ENCODE measurements at places on chromosomes 12 and 14.

DNA sequence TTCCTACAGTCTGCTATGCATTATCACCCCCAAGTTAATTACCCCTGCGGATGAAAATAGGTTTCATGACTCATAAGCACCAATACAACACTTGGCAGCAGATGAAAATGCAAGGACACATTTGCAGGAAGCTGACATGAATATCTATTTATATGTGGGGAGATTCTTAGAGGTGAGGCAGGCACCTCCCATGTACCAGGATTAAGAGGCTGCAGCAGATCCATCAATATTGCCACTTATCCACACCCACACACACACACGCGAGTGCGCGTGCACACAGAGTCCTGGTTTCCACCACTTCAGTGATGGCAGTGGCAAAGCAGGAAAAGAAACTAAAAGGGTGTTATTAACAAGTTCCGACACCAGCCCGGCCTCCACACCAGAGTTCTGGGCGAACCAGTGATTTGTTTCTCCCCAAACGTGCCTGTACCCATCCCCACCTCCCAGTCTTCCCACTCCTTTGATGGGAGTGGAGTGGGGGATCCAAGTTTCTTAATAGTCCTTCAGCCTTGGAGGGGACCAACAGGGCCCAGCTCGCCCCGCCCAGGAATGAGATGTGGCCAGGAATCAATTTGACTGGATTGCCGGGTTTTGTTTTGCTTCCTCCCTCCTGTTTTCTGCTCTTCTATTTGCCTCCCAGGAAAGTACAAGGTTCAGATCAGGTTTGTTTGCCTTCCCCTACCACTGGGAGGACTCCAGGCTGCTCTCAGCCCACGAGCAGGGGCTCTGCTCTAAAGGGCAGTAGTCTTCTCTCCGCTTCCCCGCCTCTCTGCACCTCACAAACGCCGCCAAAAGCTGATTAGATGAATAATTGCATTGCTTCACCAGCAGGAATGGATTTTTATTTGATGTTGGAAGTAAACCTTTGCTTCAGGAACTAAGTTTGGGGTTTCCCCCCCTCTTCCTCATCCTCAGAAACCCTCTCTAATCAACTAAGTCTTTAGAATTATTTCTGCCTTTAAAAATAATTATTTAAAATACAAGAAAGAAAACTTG is 5.2 kb downstream of the IRF2BPL start:
- no peak for DNase-seq

DNA sequence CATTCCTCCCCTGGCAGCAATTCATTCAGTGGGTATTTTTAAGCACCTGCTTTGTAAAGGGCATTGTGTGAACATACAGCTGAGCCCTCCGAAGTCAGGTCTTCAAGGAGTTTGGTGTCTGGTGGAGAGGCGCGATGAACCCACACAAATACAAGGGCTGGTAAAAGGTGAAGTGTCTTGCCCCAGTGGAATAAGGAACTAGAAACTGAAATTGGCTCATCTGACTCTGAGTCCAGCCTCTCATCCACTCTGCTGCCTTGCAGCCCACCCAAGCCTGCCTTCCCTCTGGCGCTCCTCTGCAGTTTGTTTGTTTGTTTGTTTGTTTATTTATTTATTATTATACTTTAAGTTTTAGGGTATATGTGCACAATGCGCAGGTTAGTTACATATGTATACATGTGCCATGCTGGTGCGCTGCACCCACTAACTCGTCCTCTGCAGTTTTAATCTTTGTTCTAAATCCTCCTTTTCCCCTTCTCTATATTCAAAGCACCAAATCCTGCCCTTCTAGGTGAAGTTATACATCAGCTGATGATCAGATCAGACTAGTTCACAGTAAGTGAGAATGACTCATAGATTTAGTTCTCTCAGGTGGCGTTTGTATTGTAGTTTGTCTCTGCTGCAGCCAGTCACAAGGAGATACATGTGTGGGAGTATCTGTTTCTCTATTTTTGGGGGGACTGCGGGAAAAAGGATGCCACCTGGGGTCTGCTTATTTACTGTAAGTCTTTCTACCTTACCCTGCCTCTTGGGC is 394.5 kb downstream of the APAF1 start:
- DNase-seq, result no peak

GRCh38 chr14:65042731-65043372 is 56.2 kb downstream of the FNTB start:
- DNase-seq, result no peak

DNA sequence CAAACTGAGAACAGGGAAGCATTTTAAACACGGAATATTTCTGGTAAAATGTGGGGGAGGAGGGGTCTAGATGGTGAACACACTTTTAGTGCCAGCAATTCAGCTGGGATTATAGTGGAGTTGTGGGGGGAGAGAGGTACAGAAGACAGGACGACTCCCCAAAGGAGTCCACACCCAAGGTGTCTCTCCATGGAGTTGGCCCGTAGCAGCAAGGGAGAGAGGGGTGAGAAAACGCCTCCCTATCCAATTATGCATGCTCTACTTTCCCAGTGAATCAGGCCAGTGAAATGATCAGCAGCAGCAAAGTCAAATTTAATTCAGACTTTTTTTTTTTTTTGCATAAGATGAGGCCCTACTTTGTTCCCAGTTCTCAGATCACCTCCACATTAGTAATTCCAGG is 38.6 kb downstream of the BTG1 start:
- DNase-seq, result no peak

- no peak for DNase-seq
These were observed 226.1 kb downstream of the KSR2 start for GRCh38 chr12:117742721-117743120.

Measured in left hindlimb (tissue), 1 donor.